Osteocyte (in vitro differentiated cells): ENCODE measurements at places on chromosomes 7 and 10.

- DNase-seq = no peak
- H3K4me3 ChIP-seq = peak overlapping the region; percentile 92
- peaks cover 14% of the 10 kb centered on the region for H3K27me3 ChIP-seq
- H3K4me1 ChIP-seq = peaks cover 32% of the 10 kb centered on the region
- H3K36me3 ChIP-seq = peaks cover 2% of the 10 kb centered on the region
These were observed 1.3 kb downstream of the UBN2 start for GRCh38 chr7:139232377-139232717.

DNA sequence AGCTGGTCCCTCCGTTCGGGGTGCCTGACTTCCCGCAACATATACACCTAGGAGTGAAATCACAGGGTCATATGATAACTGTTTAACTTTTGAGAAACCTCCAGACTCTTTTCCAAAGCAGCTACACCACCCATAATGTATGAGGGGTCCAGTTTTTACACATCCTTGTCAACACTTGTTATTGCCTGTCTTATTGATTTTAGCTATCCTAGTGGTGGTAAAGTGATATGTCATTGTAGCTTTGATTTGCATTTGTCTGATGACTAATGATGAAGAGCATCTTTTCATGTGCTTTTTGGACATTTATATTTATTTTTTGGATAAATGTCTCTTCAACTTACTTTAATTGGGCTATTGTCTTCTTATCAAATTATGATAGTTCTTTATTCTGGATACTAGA is 29.0 kb downstream of the SND1 start:
- no peak overlapping the region for H3K4me3 ChIP-seq
- no peaks in the 10 kb centered on the region for H3K27me3 ChIP-seq
- peaks cover 27% of the 10 kb centered on the region for H3K4me1 ChIP-seq
- no peak for DNase-seq
- no peak overlapping the region for H3K27ac ChIP-seq
- H3K36me3 ChIP-seq = peaks cover 27% of the 10 kb centered on the region

- H3K36me3 ChIP-seq = no peaks in the 10 kb centered on the region
- H3K27ac ChIP-seq = no peak overlapping the region
- no peak overlapping the region for H3K4me3 ChIP-seq
- no peaks in the 10 kb centered on the region for H3K27me3 ChIP-seq
These were observed 141.3 kb upstream of the MINDY3 start for GRCh38 chr10:16001581-16001980.

DNA sequence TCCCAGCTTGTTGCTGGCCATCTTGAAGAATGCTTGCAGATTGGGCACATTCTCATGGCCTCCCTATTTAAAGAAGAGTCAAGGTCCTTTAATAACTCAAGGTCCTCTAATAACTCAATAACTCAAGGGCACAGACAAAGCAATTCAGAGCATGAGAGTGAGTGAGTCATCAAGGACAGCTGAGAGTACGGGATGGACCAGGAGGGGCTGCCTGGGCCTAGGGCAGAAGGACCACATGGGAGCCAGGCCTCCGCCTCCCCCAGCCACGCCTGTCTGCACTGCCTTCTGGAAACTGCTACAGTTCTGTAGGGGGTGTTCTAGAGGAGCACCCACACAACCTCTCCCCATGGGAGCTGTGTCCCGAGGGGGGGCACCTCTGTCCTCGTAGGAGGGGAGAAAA is 48.9 kb downstream of the ZNF503 start:
- H3K4me1 ChIP-seq = peaks cover 6% of the 10 kb centered on the region
- H3K36me3 ChIP-seq = no peaks in the 10 kb centered on the region
- no peaks in the 10 kb centered on the region for H3K27me3 ChIP-seq
- no peak overlapping the region for H3K4me3 ChIP-seq
- DNase-seq = no peak

- DNase-seq = no peak
- H3K4me3 ChIP-seq = no peak overlapping the region
- H3K27ac ChIP-seq = no peak overlapping the region
- H3K27me3 ChIP-seq = no peaks in the 10 kb centered on the region
- H3K4me1 ChIP-seq = peaks cover 26% of the 10 kb centered on the region
- H3K36me3 ChIP-seq = peaks cover 2% of the 10 kb centered on the region
These were observed 128.9 kb downstream of the CELF2 start for GRCh38 chr10:11146402-11147171.

DNA sequence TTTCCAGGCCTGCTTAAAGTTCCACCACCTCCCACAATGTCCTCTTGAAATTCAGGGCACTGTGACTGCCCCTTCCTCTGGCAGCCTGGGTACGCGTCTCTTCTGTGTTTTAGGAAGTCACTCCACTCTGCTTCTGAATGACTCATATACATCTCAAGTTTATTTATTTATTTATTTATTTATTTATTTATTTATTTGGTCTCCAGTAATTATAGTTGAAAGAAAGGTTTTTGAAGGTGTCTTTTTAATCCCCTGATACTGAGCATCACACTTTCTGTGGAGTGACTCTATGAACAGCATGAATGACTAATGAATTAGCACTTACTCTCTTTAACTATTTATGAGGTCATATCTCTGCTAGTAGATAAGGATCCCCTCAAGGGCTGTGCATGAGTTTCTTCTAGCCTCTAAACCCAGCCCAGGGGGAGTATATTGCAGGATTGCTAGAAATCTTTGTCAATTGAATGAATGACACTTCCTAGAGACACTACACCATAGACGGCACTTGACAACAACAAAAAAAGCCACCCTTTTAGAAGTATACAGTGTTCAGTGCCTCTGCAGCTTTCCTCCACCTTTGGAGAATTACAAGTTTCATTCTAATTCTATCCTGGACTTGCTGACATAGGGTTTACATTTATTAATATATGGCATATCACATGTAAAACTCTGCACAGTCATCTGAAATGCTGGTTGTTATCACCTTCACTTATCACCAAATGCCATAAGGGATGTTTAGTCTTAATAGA is 2.1 kb downstream of the MACC1 start:
- peaks cover 10% of the 10 kb centered on the region for H3K4me1 ChIP-seq
- peaks cover 6% of the 10 kb centered on the region for H3K27me3 ChIP-seq
- no peak for DNase-seq

- no peak for DNase-seq
- peaks cover 20% of the 10 kb centered on the region for H3K4me1 ChIP-seq
- no peak overlapping the region for H3K4me3 ChIP-seq
These were observed 17.3 kb upstream of the NRBF2 start for GRCh38 chr10:63115732-63116383.

DNA sequence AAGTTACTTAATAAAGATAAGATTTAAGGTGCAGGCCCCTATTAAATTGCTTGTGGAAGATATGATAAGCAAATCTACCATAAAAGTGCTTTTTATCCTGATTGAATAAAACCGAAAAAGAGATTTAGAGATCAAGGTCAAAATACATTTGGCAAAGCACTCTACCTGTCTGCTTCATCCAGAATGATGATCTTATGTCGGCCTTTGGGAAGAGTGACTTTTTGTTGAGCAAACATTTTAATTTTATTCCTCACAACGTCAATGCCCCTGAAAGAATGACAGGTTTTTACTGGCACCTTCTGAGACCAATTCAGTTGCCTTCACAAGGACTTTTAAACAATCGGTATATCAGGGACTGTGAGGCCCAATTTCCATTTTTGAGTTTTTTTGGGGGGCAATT is 7.7 kb downstream of the RFC2 start:
- H3K27ac ChIP-seq = no peak overlapping the region
- H3K27me3 ChIP-seq = no peaks in the 10 kb centered on the region
- H3K4me3 ChIP-seq = no peak overlapping the region
- H3K4me1 ChIP-seq = peaks cover 7% of the 10 kb centered on the region
- DNase-seq = no peak
- peaks cover 25% of the 10 kb centered on the region for H3K36me3 ChIP-seq

- DNase-seq = peak; percentile 23
- H3K4me1 ChIP-seq = peaks cover 32% of the 10 kb centered on the region
- no peak overlapping the region for H3K27ac ChIP-seq
- H3K36me3 ChIP-seq = no peaks in the 10 kb centered on the region
These were observed 25.4 kb downstream of the BTBD16 start for GRCh38 chr10:122296363-122297120.

- DNase-seq = no peak
- H3K36me3 ChIP-seq = peaks cover 1% of the 10 kb centered on the region
- H3K27ac ChIP-seq = peak overlapping the region; percentile 71
- H3K4me3 ChIP-seq = no peak overlapping the region
These were observed 171.2 kb upstream of the COL1A2 start for GRCh38 chr7:94223375-94224084.

- H3K27me3 ChIP-seq = peaks cover 2% of the 10 kb centered on the region
- H3K4me3 ChIP-seq = no peak overlapping the region
- H3K36me3 ChIP-seq = no peaks in the 10 kb centered on the region
These were observed 59.5 kb upstream of the ELMO1 start for GRCh38 chr7:37508118-37508517.

DNA sequence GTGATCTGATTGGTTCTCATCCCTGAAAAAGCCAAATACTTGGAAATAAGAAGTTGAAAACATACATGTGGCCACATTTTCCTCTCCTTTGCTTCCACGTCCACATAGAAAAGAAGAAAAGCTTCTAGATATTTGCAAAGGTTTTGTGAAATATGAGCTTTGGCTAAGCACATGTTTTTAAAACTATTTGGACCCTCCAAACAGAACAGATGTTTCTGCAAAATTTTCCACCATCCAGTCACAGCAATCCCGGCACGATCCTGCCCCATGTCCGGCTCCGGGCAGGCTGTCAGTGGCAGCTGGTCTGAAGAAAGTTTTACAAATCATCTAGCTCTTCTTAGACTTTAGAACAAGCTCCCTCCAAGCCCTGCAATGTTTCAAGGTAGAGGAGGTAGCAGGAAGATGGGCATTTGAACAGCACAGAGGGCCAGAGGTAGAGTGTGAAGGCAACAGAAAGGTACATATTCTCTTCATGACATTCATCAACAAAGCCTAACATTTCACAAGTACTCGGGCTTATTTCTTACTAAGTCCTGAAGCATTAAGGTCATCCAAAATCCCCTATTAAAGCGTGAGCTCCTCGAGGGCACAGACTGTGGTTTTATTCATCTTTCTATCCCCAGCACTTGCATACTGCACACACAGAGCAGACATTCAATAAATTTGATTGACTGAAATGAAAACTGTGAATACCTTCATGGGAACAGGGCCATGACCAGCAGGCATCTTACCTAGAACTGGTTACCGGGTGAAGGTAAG is 110.1 kb downstream of the JAZF1 start:
- no peaks in the 10 kb centered on the region for H3K27me3 ChIP-seq
- H3K36me3 ChIP-seq = no peaks in the 10 kb centered on the region
- peak overlapping the region; percentile 5 for H3K4me3 ChIP-seq
- peak overlapping the region; percentile 93 for H3K27ac ChIP-seq
- peaks cover 66% of the 10 kb centered on the region for H3K4me1 ChIP-seq
- DNase-seq = no peak

- no peaks in the 10 kb centered on the region for H3K4me1 ChIP-seq
- H3K27me3 ChIP-seq = no peaks in the 10 kb centered on the region
- H3K4me3 ChIP-seq = no peak overlapping the region
- H3K36me3 ChIP-seq = no peaks in the 10 kb centered on the region
- DNase-seq = no peak
- H3K27ac ChIP-seq = no peak overlapping the region
These were observed 534.0 kb downstream of the DNAJB6 start for GRCh38 chr7:157870644-157871290.

DNA sequence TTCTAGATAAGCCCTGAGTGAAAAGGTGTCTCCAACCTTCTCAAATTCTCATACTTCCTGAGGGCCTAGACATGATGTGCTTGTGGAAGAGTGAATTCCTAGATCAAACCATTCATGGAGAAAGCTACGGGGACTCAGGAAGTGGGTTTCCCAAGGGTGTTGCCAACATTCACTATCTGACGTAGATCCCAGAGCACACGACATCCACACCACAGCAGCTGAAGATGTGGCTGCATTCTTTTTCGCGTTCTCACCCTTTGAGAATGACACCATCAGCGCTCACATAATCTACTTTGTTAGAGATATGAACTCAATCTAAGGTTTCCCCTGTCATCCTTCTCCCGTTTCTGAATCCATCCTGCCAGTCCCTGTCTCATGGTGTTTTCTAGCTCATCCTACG is 290.8 kb downstream of the DNAJB6 start:
- H3K4me1 ChIP-seq = no peaks in the 10 kb centered on the region
- no peaks in the 10 kb centered on the region for H3K27me3 ChIP-seq
- H3K27ac ChIP-seq = no peak overlapping the region
- DNase-seq = no peak

GRCh38 chr10:12165999-12166775 is 29.5 kb downstream of the NUDT5 start:
- H3K36me3 ChIP-seq = peaks cover 45% of the 10 kb centered on the region
- no peak for DNase-seq
- H3K4me3 ChIP-seq = no peak overlapping the region
- no peaks in the 10 kb centered on the region for H3K4me1 ChIP-seq
- H3K27me3 ChIP-seq = no peaks in the 10 kb centered on the region

DNA sequence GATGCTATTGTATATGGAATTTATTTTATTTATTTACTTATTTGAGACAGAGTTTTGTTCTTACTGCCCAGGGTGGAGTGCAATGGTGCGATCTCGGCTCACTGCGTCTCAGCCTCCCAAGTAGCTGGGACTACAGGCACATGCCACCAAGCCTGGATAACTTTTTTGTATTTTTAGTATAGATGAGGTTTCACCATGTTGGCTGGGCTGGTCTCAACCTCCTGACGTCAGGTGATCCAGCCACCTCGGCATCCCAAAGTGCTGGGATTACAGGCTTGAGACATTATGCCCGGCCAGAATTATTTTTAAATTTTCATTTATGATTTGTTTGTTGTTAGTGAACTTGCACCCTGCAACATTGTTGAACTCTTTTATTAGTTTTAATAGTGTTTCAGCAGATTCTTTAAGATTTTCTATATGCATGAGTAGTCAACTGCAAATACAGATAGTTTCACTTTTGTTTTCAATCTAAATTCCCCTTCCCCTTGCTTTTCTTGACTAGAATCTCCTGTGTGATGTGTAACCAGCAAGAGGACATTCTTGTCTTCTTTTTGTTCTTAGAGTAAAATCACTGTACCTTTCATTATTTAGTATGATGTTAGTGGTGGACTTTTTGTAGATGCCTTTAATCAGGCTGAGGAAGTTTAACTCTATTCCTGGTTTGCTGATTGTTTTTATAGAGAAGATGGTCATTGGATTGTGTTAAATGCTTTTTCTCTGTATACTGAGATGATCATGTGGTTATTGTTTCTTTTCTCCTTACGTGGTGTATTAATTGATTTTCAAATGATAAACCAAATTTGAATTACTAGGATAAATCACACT is 27.8 kb downstream of the ZNF33A start:
- no peaks in the 10 kb centered on the region for H3K27me3 ChIP-seq
- peaks cover 58% of the 10 kb centered on the region for H3K36me3 ChIP-seq

DNA sequence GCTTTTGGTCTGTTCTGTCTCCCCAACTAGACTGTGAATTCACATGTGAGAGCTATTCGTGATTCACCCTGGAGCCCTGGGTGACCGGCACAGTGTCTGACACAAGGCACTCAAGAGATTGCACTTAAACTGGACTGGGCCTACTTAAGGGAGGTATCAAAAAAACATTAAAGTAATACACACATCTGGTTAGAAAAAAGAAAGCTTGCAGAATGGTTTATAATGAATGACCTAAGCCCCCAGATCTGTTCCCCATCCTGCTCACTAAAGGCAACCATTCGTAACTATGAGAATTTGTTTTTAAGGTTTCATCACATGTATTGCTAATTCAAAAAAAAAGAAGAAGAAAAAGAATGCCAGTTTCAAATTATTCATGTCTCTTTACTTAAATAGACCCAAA is 74.5 kb downstream of the DGKI start:
- peaks cover 49% of the 10 kb centered on the region for H3K4me1 ChIP-seq
- DNase-seq = no peak
- no peaks in the 10 kb centered on the region for H3K27me3 ChIP-seq
- no peaks in the 10 kb centered on the region for H3K36me3 ChIP-seq
- H3K27ac ChIP-seq = peak overlapping the region; percentile 72

GRCh38 chr7:139109983-139110411 is 477 bp upstream of the ZC3HAV1 start:
- H3K27me3 ChIP-seq = no peaks in the 10 kb centered on the region
- no peaks in the 10 kb centered on the region for H3K36me3 ChIP-seq
- H3K27ac ChIP-seq = peak overlapping the region; percentile 95
- peaks cover 32% of the 10 kb centered on the region for H3K4me1 ChIP-seq
- H3K4me3 ChIP-seq = peak overlapping the region; percentile 94
